ENCODE measurements at places on chromosomes 13 and 19.

- no peak for DNase-seq
These were observed 36.2 kb downstream of the C13orf46 start for GRCh38 chr13:113937527-113938180.

DNA sequence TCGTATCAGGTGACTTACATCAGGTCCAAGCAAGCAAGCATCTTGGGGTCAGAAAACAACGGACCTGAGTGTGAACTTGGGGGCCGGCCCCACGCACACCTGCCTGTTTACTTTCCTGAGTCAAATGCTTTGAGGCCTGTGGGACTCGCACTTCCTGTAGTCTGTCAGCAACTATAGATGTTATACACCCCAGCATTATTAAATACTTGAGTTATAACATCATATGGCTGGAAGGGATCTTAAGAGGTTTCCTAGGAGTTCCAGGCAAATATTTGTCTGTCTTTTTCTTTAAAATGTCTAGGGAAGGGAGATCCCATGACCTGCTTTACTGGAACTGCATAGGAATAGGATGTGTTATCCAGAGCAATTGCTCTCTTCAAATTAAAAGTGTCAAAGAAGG is 280.6 kb downstream of the SHISA2 start:
- no peak for DNase-seq

GRCh38 chr19:5718037-5718578 is 1.8 kb downstream of the LONP1 start:
- no peak for DNase-seq

DNA sequence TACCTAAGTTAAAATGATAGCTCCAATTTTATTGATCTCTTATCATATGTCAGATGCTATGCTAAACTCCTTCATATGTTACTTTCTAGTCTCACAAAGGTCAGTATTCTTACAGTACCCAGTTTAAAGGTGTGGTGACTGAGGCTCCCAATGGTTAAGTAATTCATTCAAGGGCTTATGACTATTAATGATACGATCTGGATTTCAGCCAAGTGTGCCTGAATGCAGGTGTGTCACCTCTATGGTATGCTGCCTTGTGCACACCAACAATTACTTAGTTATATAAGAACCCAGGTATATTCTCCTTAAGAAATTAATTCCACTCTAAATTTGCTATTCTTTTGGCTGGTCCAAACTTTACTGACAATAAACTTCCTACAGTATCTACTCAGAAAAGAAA is 84.6 kb upstream of the TRPC4 start:
- DNase-seq: no peak

DNA sequence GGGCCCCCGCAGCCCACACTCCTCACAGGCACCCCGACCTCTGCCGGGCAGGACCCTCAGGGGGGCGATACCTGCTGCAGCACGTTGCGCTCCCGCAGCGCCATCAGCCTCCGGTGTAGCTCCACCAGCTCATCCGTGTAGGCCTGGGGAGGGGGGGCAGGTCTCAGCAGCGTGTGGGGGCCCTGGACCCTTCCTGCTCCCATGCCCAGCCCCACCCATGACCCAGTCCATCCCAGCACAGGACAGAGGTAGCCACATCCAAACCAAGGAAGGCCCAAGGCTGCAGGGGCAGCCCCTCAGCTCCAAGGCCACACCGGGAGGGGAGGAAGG is 66.5 kb downstream of the MLLT1 start:
- DNase-seq: no peak

DNA sequence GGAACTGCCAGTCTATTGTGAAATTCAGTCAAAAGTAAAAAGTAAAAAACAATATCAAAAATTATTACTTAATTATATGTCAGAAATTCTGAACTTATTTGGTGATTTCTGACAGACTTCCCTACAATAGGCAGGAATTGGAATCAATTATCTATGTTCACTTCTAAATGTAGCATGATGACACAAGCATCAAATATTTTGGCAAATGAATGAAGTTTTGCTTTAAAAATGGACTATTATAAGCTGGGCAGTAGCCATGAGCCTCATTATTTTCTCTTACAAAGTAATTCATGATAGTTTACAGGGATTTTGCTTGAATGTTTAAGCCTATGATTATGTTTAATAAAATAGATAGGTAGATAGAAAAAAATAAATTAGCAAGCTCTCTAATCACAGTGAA is 582.6 kb downstream of the SLITRK6 start:
- DNase-seq: no peak

GRCh38 chr13:64083396-64083795 is 2667.7 kb upstream of the PCDH20 start:
- DNase-seq: no peak
